ENCODE measurements at places on chromosomes 12 and 14.

- DNase-seq = no peak
These were observed 263.1 kb upstream of the CRY1 start for GRCh38 chr12:107356266-107356936.

DNA sequence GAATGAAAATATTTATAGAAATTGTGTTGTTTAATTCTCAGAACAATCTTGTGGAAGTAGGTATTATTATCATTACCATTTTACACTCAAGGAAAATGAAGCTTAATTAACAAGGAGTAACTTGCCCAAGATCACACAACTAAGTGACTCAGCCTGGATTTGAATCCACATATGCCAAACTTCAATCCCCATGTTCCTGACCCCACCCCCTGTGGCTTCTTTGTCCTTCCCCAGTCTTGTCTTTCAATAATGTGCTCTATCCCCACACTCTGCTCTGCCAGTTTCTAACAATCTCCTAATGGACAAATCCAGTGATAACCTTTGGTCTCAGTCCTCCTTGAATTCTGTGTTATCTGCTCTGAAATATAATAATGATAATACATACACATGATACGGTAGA lies 355.2 kb downstream of the BMP4 start:
- DNase-seq = no peak

GRCh38 chr14:92649934-92650545 lies 98.4 kb downstream of the LGMN start:
- no peak for DNase-seq

DNA sequence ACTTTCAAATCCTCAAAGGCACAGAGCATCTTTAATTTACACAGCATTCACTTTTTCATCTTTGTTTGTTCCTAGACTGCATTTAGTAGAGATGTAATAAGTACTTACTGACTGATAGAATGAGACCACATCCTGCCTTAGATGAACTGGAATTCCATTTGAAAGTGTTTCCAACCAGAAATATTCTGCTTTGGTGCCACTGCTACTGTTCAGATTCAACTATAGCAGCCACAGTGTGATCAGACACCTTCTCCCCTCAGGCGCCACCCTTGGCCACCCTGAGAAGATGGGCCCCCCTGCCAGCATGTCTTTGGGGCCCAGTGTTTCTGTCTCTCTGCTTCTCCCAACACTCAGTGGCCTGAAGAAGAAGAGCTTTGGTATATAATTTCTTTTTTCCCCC lies 449.1 kb downstream of the RAD51B start:
- no peak for DNase-seq

DNA sequence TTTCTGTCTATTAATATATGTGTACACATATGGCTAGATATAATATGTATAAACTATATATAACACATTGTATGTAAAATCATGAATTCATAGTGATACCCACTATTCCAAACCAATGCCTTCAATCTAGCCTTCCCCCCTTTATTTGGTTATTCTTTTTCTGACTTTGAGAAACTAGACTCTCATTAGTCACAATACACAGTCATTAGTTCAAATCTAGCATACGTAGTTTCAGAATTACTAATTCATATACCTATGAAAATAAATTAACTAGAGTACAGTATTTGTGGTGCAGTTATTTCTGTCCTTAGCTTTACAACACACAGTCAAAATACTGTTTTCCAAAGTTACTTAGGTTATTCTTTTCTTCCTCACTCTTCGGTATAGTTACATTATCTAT lies 268.2 kb downstream of the DPF3 start:
- DNase-seq = no peak

DNA sequence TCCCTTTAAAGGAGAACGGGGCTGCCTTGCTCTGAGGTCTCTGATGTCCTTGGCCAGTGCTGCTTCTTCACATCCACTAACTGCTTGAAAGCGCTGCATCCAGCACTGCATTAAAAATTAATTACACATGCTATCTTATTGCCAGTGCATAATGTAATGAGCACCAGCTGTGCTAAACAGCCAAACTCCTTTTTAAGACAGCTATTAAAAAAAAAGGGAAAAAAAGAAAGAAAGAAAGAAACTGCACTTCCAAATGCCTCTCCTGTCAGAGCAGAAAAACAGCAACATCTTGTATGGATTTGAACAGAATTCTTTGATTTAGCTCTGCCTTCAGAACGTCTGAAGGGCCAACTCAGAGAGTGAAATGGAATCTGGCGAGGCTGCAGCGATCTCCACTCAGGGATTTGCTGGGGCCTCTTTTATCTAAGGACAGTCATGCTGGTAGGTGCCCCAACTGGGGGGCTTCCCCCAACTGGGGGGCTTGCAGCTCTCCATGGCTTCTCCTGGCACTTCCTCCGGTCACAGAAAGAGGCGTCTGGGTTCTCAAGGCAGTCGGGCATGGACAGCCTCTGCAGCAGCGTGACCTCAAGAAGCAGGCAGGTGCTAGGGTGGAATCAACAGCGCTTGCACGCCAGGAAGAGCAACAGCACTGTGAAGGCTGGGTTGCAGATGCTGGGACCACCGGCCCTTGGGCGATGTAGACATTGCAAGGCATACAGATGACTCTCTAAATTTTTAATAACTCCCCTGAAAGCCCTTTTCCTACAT lies 46.4 kb downstream of the BCL11B start:
- DNase-seq = no peak

Data from MM.1S (cell line).